ENCODE measurements at places on chromosomes 5 and 9.
A peak's percentile ranks its signal among the peaks of the same experiment; 100 is the strongest.

- DNase-seq, result no peak
These were observed 1011.3 kb upstream of the WWC1 start for GRCh38 chr5:167280111-167280510.

DNA sequence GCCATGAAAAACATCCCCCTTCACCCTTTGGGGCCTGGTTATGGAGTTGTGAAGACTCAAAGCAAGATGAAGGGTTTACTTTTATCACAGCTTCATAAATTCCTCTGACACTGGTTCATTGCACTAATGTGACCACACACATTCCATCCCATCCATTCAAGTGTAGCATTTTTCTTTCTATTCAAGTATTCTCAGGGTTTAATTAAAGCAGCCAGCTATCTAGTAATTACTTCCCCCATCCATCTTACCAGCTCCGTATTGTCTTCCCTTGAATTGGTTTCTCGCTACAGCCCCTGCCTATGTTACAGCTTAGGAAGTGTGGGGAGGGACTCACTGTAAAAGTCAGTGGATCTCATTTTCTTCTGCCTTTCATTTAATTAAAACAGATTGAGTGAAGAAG lies 387.0 kb upstream of the RFX3 start:
- DNase-seq, result no peak

- DNase-seq, result peak; percentile 25
These were observed 60.3 kb downstream of the TMC1 start for GRCh38 chr9:72581694-72582093.

DNA sequence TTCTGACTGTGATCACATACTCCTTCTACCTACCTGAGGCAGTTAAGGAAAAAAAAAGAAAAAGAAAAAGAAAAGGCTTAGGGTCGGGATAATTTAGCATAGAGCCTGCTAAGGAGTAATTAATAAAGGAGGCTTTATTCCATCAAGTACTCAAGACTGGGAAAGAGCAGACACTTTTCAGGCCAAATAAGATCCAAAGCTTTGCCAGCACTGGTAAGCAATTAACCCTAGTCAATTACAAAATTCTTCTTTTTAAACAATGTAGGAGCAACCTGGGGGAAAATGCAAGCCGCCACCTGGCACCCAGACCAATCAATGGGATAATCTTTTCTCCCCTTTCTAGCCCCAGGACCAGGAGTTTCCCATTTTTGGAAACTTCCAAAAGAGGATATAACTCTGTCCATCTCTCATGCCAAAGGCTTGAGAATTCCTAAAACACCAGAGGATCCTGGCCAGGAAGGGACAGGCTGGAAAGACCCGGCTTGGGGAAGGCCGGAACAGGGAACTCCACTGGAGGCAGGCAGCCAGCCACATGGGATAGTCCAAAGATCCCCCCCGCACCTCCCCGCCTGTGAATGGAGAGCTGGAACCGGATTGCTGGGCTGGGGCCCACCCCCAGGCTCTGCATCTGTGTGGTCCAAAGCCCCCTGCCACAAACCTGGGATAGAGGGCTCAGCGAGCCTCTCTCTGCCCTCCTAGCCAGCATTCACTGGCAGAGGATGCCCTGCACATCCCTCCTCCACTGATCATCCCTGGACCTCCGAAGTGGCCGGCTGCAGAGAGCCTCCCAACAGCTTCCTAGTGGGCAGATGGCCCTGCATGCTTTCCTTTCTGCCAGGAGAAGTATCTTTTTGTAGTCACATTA lies 117.8 kb downstream of the ZNF354C start:
- no peak for DNase-seq

DNA sequence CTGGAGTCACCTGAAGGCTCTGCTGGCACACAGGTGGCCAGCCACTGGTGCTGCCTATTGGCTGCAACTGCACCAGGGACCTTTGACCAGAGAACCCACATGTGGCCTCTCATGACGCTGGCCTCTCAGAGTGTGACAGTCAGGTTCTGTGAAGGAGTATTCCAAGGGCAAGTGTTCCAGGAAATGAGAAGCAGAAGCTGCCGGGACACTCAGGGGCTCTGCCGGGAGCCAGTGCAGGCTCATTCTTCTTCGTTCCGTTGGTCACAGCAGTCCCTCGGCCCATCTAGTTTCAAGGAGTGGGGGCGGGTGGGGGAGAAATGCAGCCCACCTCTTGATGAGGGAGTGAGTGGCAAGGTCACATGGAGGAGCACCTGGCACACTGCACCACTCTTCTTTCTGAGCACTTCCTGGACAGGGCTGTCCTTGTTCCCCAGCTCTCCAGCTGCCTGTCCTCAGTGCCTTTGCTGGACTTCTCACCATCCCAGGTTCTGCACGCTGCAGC lies 237.5 kb downstream of the GADD45G start:
- no peak for DNase-seq

GRCh38 chr9:128344931-128345605 lies 4.7 kb downstream of the SLC27A4 start:
- DNase-seq, result no peak

GRCh38 chr9:133845440-133845839 lies 107.3 kb upstream of the SARDH start:
- no peak for DNase-seq

DNA sequence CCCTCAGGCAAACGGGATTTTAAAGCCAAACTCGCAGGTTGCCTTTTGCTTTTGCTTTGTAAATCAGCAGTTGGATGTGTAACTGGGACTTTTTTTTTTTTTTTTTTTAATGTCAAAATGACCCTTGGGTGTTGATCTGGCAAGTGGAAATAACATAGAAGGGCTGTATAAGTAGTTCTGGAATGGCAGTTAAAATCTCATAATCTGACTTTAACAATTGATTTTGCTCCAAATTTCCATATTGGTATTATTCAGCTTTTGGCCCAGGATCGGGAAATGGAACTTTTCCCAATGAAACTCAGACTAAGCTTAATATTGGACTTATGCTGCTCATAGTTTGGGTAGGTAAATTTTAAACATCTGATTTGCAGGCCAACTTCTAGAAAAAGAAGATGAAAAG lies 346.8 kb upstream of the NUDT12 start:
- no peak for DNase-seq

GRCh38 chr9:132372177-132373095 lies 17.6 kb upstream of the SETX start:
- no peak for DNase-seq

DNA sequence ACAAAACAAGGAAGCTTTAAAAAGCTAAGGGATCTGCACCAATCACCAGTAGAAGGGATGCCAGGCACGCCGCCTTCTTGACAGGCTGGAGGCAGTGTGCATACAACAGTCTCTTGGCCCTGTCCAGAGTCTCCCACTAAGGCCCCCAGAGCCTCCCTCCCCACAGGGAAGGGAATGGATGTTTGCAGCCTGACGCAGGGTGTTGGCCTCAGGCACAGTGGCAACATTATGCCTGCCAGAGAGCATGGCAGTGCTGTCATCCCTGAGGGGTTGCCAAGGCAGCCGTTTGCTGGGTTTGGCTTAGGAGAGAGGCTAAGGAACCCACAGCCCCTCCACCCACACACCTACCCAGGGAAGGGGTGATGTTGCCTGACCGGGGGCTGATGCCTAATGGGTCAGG lies 4.8 kb downstream of the HBEGF start:
- no peak for DNase-seq

DNA sequence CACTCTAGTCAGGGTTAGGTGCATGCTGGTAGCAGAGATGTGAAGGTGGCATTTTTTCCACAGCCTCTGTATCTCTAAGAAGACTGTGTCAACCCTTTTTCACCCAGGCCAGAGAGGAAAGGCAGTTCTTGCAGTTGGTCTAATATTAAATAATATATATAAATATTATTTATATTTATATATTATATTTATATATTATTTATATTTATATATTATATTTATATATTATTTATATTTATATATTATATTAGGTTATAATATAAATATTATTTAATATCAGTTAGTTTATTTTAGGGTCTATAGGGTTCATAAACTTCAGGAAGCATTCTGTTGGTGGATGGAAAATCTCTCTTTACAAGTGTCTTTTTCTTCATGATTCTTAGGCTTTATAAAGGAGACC lies 218.6 kb upstream of the DMRTA1 start:
- DNase-seq, result no peak

GRCh38 chr9:136105398-136106135 lies 10.5 kb upstream of the NACC2 start:
- DNase-seq, result no peak

Measured in AG09319 (cell line).